ENCODE measurements at places on chromosomes 1 and 21. TPM values are rescaled to one million over a fixed set of nuclear protein-coding genes. Genes with fewer than 3 reads are reported as not detected.

Gene OSCP1
- total RNA-seq = 5.8 TPM

Gene PCAT6
- 6.0 TPM for total RNA-seq

Gene RNU1-1
- total RNA-seq = under 0.01 TPM

Gene NME7
- 32.6 TPM for total RNA-seq

Gene KRTAP21-3
- total RNA-seq = not detected

Gene STUM
- 0.35 TPM for total RNA-seq

Gene B3GALT5
- total RNA-seq = 1.1 TPM

Gene IFI44
- 8.2 TPM for total RNA-seq

Gene EXOSC10
- 68.9 TPM for total RNA-seq

Gene FCGR2B
- not detected for total RNA-seq

Gene PEAR1
- total RNA-seq = 62.6 TPM

Gene DAB1
- not detected for total RNA-seq

Gene CORT
- total RNA-seq = not detected

Gene PTGER3
- total RNA-seq = 0.05 TPM

Gene TLCD4
- total RNA-seq = 0.05 TPM

Gene LIN28A
- total RNA-seq = 0.05 TPM

Gene GJA5
- 0.10 TPM for total RNA-seq

Gene KCNJ6
- total RNA-seq = 0.29 TPM

Gene FAM43B
- 0.10 TPM for total RNA-seq

Gene ANGPTL7
- not detected for total RNA-seq

Gene ZNF648
- not detected for total RNA-seq

Gene EDN2
- total RNA-seq = 0.53 TPM

Gene TGFBR3
- total RNA-seq = 8.2 TPM

Gene PLA2G2D
- not detected for total RNA-seq

Gene OLFML3
- 8.6 TPM for total RNA-seq

Gene RGS18
- not detected for total RNA-seq

Gene CLEC20A
- total RNA-seq = not detected

Gene CHODL
- total RNA-seq = 0.06 TPM

Gene S100A8
- not detected for total RNA-seq

Gene OR2T11
- total RNA-seq = not detected

Gene IVL
- total RNA-seq = not detected

Gene SYT14
- total RNA-seq = 1.8 TPM

Gene IQCC
- 3.4 TPM for total RNA-seq

Gene PTPN7
- not detected for total RNA-seq

Gene MROH7
- not detected for total RNA-seq

Gene DIPK1A
- total RNA-seq = 1.3 TPM

Gene NUP210L
- not detected for total RNA-seq

Gene FABP3
- not detected for total RNA-seq

Gene RNU1-4
- under 0.01 TPM for total RNA-seq

Gene CACNA1S
- total RNA-seq = not detected

Gene GPR25
- total RNA-seq = not detected

Gene BARHL2
- total RNA-seq = not detected

Gene CD1D
- 0.06 TPM for total RNA-seq

Gene CELA3B
- not detected for total RNA-seq

Gene LCE2B
- total RNA-seq = not detected

Gene LMOD1
- total RNA-seq = not detected

Gene MLLT11
- 27.6 TPM for total RNA-seq

Gene NHLH1
- 0.05 TPM for total RNA-seq

Gene RHEX
- not detected for total RNA-seq

Gene OR2L13
- total RNA-seq = not detected

Gene MNDA
- not detected for total RNA-seq

Gene AQP10
- total RNA-seq = not detected

All from glomerular endothelial cell (primary cell).